Naive thymus-derived CD4-positive, alpha-beta T cell (primary cell): ENCODE measurements at places on chromosomes 16 and 17.
A peak's percentile ranks its signal among the peaks of the same experiment; 100 is the strongest.

- DNase-seq = no peak
Measured at GRCh38 chr16:13099822-13100221, 198.4 kb downstream of the SHISA9 start.

DNA sequence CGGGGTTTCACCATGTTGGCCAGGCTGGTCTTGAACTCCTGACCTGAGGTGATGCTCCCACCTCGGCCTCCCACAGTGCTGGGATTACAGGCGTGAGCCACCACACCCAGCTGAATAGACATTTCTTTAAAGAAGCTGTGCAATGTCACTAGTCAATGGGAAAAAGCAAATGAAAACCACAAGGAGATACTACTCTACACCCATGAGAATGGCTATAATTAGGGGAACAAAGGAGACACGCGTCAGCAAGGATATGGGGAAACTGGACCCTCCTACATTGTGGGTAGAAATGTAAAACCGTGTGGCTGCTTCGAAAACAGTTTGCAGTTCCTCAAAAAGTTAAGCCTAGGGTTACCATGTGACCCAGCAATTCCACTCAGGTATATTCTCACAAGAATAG lies 103.4 kb downstream of the VPS53 start:
- no peak for DNase-seq

DNA sequence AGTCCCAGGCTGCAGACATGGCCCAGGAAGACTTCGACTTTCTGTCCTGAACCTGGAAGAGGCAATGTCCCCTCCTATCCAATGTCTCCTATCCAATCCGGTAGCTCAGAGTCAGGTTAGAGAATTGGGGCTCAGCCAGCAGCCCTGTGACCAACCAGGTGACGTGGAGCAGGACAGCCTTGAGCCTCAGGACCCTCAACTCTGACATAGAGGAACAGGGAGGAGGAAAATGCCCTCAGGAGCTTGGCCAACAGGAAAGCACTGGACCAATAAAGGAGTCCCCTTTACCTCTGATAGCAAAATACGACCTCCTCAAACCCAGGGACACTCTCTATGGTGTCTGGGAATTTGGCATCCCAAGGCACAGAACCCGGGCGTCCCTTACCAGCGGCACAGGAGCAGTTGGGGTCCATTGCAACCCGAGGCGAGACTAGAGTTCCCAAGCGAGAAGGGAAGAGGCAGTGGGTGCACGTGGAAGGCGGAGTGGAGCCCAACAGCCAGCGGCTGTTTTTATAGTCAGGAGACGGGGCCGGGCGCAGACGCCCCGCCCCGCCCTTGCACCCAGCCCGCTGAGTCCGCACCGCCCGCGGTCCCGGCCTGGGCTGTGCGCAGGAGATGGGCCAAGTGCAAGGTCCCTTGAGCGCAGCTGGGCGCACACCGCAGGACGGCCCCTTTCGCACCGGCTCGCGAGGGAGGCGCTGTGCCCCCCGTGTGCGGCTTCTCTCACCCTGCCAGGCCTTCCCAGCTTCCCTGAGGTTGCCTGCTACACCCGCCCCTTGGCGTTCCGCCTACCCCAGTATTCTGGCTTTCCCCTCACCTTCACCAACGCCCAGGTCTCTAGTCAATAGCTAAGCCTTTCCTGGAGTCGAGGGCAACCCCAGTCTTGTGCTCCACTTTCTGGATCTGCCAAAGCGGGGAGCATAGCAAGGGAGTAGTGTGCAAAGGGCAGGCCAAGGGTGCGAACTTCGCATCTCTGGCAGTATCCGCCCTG lies at the start of gene MT1G:
MT1G (minus strand) TSS at position 485 of the 991 bp plus-strand sequence; CDS start at position 413, 72 bp downstream.
- DNase-seq = no peak

DNA sequence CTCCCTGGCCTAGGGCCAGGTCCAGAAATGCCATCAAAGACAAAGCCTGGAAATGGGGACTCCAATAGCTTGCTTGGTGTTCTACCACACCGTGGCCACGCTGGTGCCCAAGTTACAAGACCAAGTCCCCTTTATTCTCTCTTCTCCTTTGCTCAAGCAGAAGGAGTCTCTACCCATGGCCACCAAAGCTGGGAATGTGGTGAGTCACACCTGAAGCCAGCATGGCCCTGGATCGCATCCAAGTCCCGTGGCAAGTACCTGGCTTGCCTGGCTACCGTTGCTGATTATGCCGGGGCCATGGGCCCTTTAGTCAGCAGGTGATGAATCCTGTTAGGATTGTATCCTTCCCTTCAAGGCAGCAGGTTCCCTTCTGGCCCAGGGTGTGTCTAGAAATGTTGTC lies 260.0 kb downstream of the HAPSTR1 start:
- DNase-seq = no peak

- DNase-seq = no peak
Measured at GRCh38 chr16:75865736-75866135, 139.4 kb upstream of the CPHXL start.

DNA sequence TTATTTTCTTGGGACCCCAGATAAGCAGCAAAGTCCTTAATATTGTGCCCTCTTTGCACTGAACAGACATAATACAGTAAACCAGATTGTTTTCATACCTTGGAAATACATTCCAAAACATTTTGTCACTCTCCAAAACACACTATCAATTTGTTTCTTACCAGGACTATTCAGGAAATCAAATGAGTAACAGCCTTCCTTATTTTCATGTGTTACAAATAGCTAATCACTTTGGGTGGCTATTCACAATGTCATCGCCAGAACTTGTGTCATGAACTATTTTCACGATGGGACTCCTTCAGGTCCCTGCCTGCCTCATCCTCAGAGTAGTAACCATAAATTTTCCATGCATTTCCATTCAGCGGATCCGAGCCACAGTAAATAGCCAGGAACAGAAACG lies 104.5 kb downstream of the MAP2K6 start:
- DNase-seq = no peak

DNA sequence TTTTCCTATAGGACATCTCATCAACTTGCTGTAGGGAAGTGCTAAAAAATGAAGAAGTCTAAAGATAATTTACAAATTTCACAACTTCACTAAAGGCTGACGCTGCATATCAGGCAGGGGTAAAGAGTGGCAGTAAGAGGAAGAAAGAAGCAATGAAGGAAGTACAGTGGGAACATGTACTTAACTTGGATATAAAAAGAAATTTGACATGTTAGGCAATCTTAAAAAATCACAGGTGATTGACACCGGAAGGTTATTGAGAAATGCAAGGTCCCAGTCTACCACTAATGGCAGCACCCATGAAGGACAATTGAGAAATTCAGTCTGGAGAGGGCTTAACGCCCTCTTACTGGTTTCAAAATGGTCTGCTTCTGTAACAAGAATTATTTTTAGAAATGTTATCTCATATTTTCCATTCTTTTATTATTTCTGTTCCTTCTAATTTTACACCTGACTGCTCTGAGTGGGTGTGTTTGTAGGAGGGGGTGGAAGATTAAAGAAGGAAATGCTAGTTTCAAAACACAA lies 358.1 kb downstream of the KCNJ2 start:
- no peak for DNase-seq

GRCh38 chr16:17331991-17332390 lies 138.8 kb downstream of the XYLT1 start:
- DNase-seq = no peak

GRCh38 chr16:58498341-58499091 lies 1.4 kb upstream of the NDRG4 start:
- DNase-seq = no peak

DNA sequence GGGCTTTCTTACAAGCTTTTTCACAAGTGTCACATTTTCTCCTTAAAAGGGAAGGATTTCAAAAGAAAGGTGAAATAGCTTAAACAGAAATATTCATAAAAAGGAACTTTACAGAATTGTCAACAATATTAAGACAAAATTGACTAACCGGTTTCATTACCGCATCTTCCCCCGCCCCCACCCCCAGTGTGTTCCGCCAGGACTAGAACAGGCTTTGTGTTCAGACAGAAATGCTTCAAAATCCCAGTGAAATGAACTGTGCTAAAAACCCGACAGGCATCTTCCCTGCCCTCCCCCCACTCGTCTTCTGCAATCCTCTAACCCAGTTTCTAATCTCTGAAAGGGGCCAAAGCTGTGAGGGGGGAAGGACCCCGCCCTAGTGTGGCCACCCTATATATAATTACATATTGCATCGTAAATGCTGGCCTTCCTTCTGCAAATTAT lies 990 bp upstream of the ROGDI start:
- no peak for DNase-seq

- DNase-seq = no peak
Measured at GRCh38 chr17:71180801-71181385, 939.9 kb upstream of the SOX9 start.

DNA sequence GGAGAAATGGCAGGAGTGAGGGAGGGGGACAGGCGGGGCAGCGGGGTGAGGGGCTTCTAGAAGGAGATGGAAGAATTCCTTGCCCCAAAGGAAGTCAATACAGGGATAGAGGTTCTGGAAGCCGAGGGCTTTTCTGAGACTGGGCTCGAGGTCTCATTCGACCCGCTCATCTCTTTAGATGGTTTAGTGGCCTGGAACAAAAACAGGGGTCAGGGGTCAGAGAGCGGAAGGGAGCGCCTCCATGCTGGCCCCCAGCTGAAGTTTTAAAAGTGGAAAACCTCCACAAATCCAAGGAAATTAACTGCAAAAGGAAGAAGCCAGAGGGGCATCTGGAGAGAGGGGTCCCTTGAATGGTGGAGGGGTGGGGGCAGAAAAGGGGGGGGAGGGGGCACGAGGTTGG lies 72.5 kb downstream of the SRCIN1 start:
- DNase-seq = no peak

- no peak for DNase-seq
Measured at GRCh38 chr16:14452066-14452465, 178.0 kb downstream of the PARN start.

GRCh38 chr16:11389631-11390565 lies 44.6 kb downstream of the RMI2 start:
- no peak for DNase-seq

- DNase-seq = no peak
Measured at GRCh38 chr17:4449736-4450135, 16.0 kb downstream of the SPNS3 start.

DNA sequence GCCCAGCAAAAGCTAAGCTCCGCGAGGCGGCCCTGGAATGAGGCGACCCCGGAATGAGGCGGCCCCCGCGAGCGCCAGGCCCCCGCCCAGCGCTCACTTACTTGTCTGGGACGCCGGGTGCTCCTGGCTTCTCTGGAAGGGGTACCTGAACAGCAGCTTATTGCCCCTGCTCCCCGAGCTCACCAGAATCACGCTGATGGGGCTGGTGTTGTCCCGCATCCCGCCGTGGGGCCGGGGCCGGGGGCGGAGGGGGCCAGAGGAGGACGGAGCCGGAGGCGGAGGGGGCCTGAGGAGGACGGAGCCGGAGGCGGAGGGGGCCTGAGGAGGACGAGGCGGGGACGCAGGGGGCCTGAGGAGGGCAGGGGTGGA lies 440 bp downstream of the NPRL3 start:
- DNase-seq = peak; percentile 23

- DNase-seq = no peak
Measured at GRCh38 chr17:13362341-13363122, 239.2 kb downstream of the HS3ST3A1 start.
